Type B pancreatic cell (in vitro differentiated cells): ENCODE measurements at places on chromosomes 1 and 21.

DNA sequence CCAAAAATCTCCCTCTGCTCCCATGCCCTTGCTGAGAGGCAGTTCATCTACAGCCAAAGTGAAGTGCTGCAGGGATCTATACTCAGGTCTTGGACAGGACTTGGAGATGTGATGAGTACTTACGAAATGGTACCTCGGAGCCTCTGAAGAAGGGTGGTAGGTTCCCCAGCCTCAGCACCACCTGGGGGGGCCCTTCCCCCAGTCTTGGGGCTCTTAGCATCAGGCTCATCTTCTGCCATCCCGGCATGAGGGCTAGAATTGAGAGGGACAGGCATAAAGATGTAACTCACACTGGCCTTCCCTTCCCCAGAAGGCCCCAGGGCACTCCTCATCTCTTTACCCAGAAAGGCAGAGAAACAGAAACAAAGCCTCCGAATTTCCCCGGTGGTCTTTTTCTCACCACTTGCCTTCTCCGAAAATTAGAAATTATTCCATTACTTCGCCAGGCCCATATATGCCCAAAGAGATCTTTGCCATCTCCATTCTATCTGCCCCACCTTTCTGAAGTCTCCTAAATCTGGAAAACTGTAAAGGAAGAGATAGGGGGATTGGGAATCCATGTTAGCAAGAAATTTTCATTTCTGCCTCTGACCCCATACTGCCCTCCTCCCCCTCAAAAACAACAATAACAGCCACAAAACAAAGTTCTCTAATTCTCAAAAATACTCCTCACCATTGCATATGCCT is 827 bp downstream of the RFX5 start:
- no peak for DNase-seq

DNA sequence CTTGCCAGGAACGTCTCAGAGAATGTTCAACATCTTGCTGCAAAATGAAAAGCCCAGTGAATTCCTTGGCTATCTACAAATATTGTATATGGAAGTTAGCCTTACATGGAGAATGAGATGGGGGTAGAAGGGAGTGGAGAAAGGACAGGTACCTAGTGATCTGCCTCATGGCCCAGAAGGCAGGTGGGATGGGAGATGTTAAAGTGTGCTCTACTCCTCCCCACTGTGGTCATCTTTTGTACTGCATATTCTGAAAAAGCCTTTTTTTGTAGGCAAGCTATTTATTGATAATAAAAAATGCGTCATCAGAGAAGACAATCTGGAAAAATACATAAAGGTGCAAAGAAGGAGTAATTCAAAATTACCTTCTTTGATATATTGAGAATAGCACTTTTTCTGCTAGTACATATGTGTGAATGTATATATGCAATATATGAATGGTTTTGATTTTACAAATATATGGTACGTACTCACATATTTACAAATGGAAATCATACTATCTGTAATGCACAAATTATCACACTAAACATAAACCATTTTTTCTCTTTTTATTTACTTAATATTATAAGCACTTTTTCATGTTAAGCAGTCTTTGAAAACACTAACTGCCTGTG is 19.1 kb upstream of the SLC5A9 start:
- no peak for DNase-seq

DNA sequence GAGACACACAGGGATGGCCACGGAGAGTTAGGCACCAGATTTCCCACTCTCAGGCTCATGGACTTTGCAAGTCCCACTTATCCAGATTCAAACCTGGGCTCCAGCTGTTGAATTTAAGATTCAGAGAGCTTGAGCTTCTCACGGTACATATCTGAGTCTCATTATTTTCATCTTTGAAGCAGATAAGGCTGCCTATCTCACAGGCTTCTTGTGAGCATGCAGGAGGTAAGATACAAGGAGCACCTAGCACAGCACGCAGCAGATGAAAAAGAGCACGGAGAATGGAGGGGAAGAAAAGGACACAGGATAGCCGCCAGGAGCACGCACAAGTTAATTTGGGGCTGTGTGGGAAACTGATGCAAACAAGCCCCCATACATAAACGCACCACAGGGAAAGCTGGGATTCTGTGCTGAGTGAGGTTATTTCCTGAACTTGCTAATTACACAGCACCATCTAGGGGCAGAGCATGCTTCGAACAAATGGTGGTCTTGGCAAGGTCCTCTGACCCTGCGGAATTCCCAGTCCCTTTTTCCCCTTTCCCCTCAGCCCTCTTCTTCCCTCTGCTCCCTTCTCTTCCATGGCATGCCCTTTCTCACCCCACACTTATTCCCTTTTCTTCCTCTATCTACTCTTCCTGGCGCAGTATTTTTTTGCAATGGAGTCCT is 134.7 kb upstream of the VANGL1 start:
- DNase-seq = no peak

GRCh38 chr1:13456904-13457532 is 46.8 kb downstream of the PRAMEF20 start:
- no peak for DNase-seq

DNA sequence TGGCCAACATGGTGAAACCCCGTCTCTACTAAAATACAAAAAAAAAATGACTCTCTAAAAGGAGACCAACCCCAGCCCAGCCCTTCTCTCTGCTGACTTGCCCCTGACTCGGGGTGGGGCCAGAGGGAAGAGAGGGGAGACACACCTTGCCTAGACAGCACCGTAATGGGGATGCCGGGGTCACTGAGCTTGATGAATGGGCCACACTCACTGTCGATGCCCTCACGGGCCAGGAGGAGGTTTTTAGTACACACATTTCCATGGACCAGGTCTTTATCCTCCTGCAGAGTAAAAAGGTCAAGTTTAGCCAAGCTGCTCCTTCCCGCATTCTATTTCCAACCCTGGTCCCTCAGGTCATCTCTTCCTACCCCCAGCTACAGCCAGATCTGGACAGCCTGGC is 99.7 kb downstream of the RAVER2 start:
- peak; percentile 51 for DNase-seq
